ENCODE measurements at places on chromosomes 1 and 21. TPM values are rescaled to one million over a fixed set of nuclear protein-coding genes. Genes with fewer than 3 reads are reported as not detected.

DNA sequence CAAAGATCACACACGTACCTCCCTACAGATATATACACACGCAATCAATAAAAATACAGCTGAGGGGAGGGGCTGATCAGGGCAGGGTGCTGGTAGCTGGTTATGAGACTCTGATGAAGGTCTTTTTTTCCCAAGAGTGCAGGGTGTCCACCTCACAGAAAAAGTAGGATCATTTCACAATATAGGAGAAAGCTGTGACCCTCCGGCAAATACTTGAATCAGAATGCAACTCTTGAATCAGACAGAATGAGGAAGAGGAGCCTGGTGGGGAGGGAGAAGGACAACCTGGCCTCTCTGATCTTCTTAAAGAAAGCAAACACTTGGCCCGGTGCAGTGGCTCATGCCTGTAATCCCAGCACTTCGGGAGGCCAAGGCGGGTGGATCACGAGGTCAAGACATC lies 269.3 kb downstream of the PCP4 start:
- no peak overlapping the region for H3K27ac ChIP-seq
- no peaks in the 10 kb centered on the region for H3K27me3 ChIP-seq
- no peaks in the 10 kb centered on the region for H3K36me3 ChIP-seq
- H3K4me1 ChIP-seq: no peaks in the 10 kb centered on the region
- H3K4me3 ChIP-seq: no peak overlapping the region

DNA sequence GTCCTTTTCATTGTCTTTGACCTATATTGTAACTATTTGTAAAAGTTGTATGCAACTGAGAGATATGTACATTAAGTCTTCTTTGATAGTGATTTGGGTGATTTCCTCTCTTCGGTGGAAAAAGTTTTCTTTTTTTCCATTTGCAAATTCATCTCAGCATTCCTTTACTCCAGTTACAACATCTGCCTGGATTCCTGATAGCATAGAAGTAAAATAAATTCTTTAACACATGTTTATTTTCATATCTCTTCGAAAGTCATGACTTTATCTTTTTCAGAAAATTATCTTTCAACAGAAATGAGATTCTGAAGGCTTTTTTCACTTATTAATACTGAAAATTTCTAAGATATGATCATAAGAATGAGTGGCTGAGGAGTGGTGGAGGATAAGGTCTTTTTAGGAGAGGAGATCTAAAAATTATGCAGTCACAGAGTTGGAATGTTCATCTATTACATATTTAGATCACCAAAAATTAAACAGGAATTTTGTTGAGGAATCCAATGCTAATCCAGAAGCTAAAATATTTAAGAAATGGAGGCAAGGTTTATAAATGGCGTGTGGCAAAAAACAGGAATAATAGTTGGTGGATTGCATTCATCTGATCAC lies 400.5 kb downstream of the KCNT2 start:
- DNase-seq: no peak
- no peaks in the 10 kb centered on the region for H3K4me1 ChIP-seq
- no peaks in the 10 kb centered on the region for H3K36me3 ChIP-seq

GRCh38 chr1:87182611-87183010 lies 146.1 kb upstream of the LMO4 start:
- no peaks in the 10 kb centered on the region for H3K27me3 ChIP-seq
- no peak for DNase-seq
- no peaks in the 10 kb centered on the region for H3K4me1 ChIP-seq
- no peak overlapping the region for H3K27ac ChIP-seq

DNA sequence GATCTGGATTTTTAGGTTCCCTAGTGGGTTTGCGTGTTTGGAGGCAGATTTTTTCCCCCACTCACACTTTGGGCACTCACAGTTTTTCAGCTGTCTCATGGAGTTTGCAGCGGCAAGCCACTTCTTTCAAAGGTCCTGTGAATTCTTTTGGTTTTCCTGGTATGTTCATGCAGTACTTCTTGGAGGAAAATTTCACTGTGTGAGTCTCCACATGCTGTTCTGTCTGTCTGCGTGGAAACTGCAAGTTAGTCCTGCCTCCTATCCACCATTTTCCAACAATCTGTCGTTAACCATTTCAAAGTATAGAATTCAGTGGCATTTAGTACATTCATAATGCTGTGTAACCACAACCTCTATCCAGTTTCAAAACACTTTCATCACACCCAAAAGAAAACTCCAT lies 793 bp upstream of the FMO1 start:
- H3K36me3 ChIP-seq: no peaks in the 10 kb centered on the region
- no peaks in the 10 kb centered on the region for H3K4me1 ChIP-seq
- no peak overlapping the region for H3K4me3 ChIP-seq
- no peak for DNase-seq
- no peak overlapping the region for H3K27ac ChIP-seq

- no peak for DNase-seq
- no peak overlapping the region for H3K27ac ChIP-seq
- H3K27me3 ChIP-seq: no peaks in the 10 kb centered on the region
- no peaks in the 10 kb centered on the region for H3K36me3 ChIP-seq
These were observed 66.3 kb upstream of the NTPCR start for GRCh38 chr1:232883992-232884661.

DNA sequence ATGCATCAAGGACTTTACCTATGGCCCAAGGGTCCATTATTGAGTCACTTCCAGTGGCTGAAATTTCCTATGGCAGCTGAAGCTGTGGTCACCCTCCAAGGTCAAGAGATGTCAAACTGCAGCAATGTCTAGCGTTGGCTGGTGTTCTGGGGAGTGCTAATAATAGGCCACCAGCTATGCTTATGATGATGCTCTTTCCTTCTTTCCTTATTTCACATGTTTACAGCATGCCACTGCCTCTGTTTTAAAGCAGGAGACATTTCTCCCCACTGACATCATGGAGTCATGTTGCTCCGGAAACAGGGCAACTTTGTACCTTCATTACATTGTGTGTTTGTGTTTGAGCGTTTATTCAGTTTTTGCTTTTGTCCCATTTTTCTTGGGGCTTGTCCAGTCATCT lies 62.6 kb upstream of the CYYR1 start:
- no peaks in the 10 kb centered on the region for H3K27me3 ChIP-seq
- no peak overlapping the region for H3K4me3 ChIP-seq
- no peaks in the 10 kb centered on the region for H3K4me1 ChIP-seq
- H3K36me3 ChIP-seq: no peaks in the 10 kb centered on the region

DNA sequence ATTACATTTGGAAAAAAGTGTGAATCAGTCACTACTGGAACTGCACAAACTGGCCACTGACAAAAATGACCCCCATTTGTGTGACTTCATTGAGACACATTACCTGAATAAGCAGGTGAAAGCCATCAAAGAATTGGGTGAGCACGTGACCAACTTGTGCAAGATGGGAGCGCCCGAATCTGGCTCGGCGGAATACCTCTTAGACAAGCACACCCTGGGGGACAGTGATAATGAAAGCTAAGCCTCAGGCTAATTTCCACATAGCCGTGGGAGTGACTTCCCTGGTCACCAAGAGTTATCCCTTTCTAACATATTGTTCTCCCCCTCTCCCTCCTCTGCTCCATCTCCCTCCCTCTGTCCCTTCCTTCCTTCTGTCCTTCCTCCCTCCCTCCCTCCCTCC lies 47.7 kb upstream of the RHOU start:
- no peaks in the 10 kb centered on the region for H3K36me3 ChIP-seq
- H3K4me1 ChIP-seq: no peaks in the 10 kb centered on the region
- DNase-seq: no peak
- no peak overlapping the region for H3K27ac ChIP-seq

The OR2W3 gene
- total RNA-seq: not detected
